ENCODE measurements at places on chromosomes 1 and 21.
A peak's percentile ranks its signal among the peaks of the same experiment; 100 is the strongest.

GRCh38 chr1:208074353-208074752 lies 163.4 kb upstream of the CD34 start:
- DNase-seq, result no peak

- no peak for DNase-seq
These were observed 118.9 kb downstream of the HHAT start for GRCh38 chr1:210447456-210448057.

GRCh38 chr1:170668209-170669106 lies 4.5 kb downstream of the PRRX1 start:
- DNase-seq, result peak; percentile 28

- no peak for DNase-seq
These were observed 44.9 kb downstream of the COL18A1 start for GRCh38 chr21:45449658-45450422.

- DNase-seq, result peak; percentile 83
These were observed 3.0 kb downstream of the ITLN2 start for GRCh38 chr1:160951443-160952128.

DNA sequence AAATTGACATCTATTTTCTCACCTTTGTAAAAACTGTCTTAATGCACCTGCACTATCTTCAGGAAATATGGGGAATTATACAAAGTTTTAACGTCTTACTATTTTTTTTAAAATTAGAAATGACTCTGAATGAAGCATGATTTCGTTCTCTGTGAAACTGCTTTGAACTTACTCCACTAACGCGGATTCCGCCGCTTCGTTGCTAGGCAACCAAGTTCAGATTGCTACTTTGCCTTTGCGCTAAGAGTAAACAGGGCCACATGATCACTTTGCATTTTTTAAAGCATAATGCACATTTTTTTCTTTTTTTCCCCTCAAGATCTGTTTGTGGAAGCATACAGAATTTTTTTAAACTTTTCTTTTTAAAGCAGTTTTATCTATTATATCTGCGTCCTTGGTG lies 690.5 kb downstream of the BRINP3 start:
- DNase-seq, result no peak

GRCh38 chr1:184287001-184287400 lies 99.8 kb upstream of the C1orf21 start:
- DNase-seq, result no peak

- peak; percentile 71 for DNase-seq
These were observed 19.7 kb downstream of the ACBD6 start for GRCh38 chr1:180482425-180483275.

DNA sequence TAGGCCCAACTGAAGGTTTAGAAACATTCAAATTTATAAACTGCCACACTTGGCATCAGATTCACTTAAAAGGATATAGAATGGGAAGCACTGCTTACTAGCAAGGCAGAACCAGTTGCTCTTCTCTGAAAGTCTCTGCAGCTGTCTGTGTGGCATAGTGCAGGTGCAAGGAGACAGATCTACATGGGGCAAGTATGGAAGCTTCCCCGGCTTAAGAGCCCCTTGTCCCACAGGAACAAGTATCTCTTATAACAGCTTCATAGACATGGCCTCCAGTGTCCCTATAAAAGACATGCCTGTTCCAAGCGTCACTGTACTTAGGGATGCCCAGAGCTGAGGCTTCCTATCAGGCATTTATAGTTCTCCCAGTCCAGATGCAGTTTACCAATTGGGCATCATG lies 26.5 kb downstream of the ZBTB8B start:
- DNase-seq, result no peak

- no peak for DNase-seq
These were observed 82.1 kb downstream of the RRAGC start for GRCh38 chr1:38777464-38777957.

GRCh38 chr1:43982808-43983207 lies 3.8 kb downstream of the B4GALT2 start:
- DNase-seq, result peak; percentile 24

- no peak for DNase-seq
These were observed 87.9 kb downstream of the ZZZ3 start for GRCh38 chr1:77594366-77595112.

GRCh38 chr1:218171302-218171893 lies 113.7 kb upstream of the RRP15 start:
- peak; percentile 35 for DNase-seq

DNA sequence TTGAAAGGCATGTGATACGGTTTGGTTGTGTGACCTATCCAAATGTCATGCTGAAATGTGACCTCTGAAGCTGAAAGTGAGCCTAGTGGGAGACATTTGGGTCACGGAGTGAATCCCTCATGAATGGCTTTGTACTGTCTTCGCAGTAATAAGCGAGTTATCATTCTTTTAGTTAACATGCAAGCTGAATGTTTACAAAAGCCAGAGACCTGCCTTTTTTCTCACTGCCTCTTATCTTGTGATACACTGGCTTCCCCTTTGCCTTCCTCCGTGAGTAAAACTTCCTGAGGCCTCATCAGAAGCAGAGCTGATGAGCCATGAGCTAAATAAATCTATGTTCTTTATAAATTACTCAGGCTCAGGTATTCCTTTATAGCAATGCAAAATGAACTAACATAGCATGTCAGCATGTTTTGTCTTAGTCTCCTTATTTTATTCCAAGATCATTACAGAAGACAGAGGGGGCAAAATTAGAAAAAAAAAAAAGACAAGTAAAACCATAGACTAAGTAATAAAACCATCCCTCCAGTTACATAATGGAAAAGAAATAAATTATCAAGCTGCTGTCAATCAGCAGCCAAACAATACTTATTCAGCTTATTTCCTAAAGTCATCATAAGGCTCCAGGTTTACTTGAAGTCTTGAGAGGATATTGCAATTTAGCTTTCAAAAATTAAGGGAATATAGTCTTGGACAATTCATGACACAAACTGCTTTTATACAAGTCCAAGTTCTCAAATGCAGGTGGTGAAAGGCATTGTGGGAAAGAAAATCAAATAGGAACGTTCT lies 12.1 kb downstream of the RGS18 start:
- DNase-seq, result peak; percentile 83

Measured in KBM-7 (cell line).